ENCODE measurements at places on chromosomes 16 and 17. TPM values are rescaled to one million over a fixed set of nuclear protein-coding genes. Genes with fewer than 3 reads are reported as not detected.

MMP28 gene
- 4.0 TPM for total RNA-seq

SMIM5 gene
- not detected for total RNA-seq

STH gene
- total RNA-seq = not detected

TPSD1 gene
- not detected for total RNA-seq

PRKCB gene
- total RNA-seq = 0.14 TPM

CFAP97D1 gene
- not detected for total RNA-seq

RPS2 gene
- total RNA-seq = 2,662 TPM

HOXB5 gene
- 1.5 TPM for total RNA-seq

KCNJ2 gene
- total RNA-seq = 25.0 TPM

KRTAP17-1 gene
- total RNA-seq = not detected

CDH1 gene
- total RNA-seq = not detected

FBXO39 gene
- 2.9 TPM for total RNA-seq

CX3CL1 gene
- 1.7 TPM for total RNA-seq

ABCA6 gene
- 36.3 TPM for total RNA-seq

STX4 gene
- total RNA-seq = 22.2 TPM

HOXB4 gene
- 15.7 TPM for total RNA-seq

BEAN1 gene
- not detected for total RNA-seq

TMEM100 gene
- not detected for total RNA-seq

TNP2 gene
- total RNA-seq = not detected

SLC6A2 gene
- total RNA-seq = not detected

CDH8 gene
- total RNA-seq = not detected

KRTAP2-1 gene
- total RNA-seq = not detected

ABCC11 gene
- under 0.01 TPM for total RNA-seq

PGP gene
- total RNA-seq = 16.7 TPM

HID1 gene
- total RNA-seq = 14.9 TPM

MYCBPAP gene
- 0.53 TPM for total RNA-seq

ZFHX3 gene
- 7.6 TPM for total RNA-seq
